ENCODE measurements at places on chromosomes 12 and 14.

DNA sequence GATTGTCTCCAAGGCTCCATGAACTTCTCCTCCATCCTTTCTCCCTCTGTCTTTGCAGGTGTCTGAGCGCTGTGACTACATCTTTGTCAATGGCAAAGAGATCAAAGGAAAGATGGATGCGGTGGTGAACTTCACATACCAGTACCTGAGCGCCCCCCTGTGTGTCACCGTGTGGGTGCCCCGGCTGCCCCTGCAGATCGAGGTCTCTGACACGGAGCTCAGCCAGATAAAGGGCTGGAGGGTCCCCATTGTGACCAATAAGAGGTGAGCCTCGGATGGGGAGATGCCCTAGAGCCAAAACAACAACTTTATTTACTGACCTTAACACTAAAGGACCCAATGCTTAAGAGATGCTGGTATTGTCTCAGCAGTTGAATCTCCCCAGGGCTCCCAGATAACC, 130.0 kb downstream of the SLC15A4 start:
- no peak for DNase-seq

- no peak for DNase-seq
These were observed 58.7 kb upstream of the GZMB start for GRCh38 chr14:24692382-24693352.

- no peak for DNase-seq
These were observed 173.2 kb upstream of the MYL2 start for GRCh38 chr12:111093428-111094142.

GRCh38 chr14:32075672-32076277, 1.3 kb upstream of the ARHGAP5 start:
- no peak for DNase-seq

DNA sequence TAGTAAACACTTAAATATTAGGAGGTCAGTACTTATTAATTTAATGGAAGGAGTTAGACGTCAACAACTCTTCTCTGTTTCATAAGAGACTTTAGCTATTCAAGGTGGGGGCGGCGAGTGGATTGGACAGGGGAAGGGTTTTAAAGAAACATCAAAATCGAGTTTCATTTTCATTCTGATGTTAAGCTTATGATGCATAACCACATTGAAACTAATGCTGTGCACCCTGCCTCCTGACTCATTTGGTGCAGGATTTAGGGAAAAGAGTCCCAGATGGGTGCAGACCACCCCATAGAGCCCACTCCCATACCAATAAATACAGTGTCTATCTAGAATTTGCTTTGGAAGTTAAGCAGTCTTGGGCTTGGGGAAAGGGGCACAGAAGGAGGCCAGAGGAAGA, 7.4 kb downstream of the ZBTB39 start:
- DNase-seq: no peak

DNA sequence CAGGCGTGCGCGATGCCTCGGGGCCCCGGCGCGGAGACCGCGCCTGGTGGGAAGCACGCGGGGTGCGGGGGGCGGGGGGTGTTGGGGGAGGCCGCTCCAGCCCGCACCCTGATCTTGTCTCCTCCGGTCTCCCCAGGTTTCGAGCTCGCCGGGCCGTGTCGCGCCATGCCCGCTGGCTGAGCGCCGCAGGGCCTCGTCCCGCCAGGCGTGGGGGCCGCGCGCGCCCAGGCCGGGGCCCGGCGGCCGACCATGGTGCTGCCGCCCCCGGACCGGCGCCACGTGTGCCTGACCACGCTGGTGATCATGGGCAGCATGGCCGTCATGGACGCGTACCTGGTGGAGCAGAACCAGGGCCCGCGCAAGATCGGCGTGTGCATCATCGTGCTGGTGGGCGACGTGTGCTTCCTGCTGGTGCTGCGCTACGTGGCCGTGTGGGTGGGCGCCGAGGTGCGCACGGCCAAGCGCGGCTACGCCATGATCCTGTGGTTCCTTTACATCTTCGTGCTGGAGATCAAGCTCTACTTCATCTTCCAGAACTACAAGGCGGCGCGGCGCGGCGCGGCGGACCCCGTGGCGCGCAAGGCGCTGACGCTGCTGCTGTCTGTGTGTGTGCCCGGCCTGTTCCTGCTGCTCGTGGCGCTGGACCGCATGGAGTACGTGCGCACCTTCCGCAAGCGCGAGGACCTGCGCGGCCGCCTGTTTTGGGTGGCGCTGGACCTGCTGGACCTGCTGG, 2.4 kb downstream of the TMEM121 start:
- DNase-seq: no peak

DNA sequence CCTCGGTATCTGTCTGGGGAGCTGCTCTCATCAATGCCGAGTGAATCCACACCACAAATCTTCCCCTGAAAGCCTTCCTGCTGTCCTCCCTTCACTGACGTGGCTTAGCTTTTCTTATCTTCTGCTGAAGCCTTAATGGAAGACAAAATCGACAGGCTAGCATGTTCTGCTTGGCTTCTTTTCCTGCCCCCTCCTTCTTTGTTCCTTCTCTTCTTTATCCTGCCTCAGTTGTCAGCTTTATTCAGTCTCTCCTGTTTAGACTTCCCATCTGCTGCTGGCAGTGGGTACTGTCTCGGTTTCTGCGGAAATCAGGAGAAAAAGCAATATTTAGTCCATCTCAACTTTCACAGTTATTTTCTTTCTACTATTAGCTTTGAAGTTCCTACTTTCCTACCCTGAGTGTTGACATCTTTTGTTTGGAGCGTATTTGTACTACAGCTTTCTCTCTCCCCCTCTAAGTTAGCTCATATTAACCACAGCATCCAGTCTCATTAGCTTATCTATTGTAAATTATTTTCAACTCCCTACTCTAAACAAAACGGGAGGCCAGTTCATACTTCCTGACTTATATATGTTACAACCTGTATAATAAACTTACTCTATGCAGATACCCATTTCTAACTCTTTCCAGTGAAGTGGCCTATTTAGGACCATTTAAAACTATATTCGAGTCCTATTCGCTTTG, 226.0 kb downstream of the DACT1 start:
- no peak for DNase-seq

GRCh38 chr12:117125272-117125613, 26.0 kb upstream of the TESC start:
- DNase-seq: no peak

GRCh38 chr14:78567343-78567742, 397.2 kb downstream of the NRXN3 start:
- no peak for DNase-seq

DNA sequence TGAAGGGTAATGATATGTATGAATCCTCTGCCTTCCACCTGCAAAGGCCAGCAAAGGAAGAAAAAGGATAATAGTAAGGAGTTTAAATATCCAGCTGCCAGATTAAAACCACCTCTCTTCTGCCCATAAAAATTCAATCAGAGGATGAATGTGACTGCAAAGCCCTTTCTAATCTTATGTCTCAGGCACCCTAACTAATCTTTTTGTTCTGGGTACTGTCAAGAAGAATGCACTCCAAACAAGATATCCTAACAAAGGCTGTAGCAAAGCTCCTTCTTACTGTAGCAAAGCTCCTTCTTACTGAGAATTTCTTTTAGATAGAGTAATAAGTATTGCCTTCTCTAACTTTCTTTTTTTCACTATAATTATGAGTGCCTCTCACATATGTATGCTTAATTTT, 91.8 kb downstream of the ST8SIA1 start:
- DNase-seq: no peak

GRCh38 chr14:60922050-60922449, 58.8 kb downstream of the TRMT5 start:
- DNase-seq: no peak
